ENCODE measurements at places on chromosomes 11 and 22. TPM values are rescaled to one million over a fixed set of nuclear protein-coding genes. Genes with fewer than 3 reads are reported as not detected.

DNA sequence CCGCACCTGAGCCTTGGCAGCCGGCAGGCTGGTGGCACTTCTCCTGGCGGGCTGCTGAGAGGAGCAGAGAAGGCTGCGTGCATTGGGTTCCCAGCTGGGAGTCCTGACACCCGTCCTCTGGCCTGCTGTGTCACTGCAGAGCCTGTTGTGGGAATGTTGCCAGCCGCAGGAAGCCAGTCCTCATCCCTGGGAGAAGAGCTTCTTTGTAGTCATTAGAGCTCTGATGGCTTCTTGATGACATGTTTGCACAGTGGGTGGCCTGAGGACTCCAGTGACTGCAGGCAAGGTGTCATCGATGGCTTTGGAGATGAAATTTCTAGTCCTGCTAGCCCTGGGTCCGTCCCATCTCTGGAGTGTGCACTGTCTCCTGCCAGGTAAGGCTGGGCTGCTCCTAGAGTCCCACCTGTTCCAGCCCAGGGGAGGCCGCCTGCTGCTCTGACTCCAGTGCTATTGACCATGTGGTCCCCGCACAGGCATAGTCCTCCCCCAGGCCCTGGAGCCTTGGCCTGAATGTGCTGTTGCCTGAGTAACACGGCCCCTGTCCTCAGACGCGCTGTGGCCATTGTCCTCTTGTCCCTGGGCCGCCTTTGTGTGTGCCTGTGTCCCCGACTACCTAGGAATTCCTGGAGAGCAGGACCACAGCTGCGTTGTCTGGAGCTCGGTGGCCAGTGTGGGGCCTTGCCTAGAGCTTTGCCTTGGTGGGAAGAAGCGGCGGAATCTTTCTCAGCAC is 129.2 kb downstream of the CACNA1I start:
- no peak for DNase-seq

DNA sequence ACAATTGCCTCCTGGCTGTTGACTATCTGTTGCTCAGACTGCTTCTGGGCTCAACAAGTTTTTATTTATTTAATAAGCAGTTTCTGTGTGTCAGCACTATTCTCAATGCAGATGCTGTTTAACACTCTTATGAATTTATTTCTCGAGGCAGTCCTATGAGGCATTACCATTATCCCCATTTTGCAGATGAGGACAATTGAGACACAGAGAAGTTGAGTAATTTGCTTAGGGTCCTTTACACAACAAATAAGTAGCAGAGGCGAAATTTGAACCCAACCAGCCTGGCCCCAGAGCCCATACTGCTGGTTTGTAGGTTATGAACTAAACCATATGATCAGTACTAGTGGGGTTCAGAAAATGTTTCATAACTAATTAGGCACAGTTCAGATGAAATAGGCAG is 58.7 kb downstream of the APIP start:
- DNase-seq, result no peak

- no peak for DNase-seq
Measured at GRCh38 chr11:99822846-99823565, 802.3 kb downstream of the CNTN5 start.

GRCh38 chr11:37040921-37041320 is 442.9 kb upstream of the RAG2 start:
- no peak for DNase-seq

DNA sequence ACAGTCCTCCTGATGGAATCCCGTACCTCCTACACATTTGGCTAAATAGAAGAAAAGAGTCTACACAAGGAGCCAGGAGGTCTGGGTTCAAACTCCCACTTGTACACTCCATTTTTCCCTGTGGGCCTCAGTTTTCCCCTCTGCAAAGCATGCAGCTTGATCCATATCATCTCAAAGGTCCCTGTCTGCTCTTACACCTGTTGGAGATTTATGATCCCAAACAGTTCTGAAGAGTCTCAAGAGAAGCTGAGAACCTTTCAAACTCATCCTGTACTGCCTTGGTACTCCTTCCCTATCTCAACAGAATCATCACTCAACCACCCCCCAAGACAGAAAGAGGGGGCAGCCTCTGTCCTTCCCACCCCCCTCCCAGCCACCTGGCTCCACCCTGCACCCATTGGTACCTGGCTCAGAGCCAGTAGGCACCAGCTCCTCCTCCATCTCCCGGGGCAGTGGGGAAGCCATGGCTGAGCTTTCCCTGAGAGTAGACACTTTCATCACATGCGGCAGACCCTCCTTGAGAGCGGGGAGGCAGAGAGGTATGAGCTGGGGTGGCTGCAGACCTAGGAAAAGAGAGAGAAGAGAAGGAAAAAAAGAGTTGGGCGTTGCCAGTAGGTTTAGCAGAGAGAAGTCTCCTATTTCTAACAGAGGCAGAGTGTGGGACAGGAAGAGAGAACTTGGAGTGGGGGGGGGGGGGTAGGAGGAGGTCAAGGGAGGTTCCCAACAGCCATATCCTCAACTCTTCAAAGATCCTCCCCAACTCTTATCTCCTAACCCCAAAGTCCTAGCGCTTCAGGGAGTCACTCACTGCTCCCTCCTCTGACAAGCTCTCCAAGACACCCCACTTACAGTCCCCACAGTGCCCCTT is 3.1 kb downstream of the TNKS1BP1 start:
- no peak for DNase-seq

- no peak for DNase-seq
Measured at GRCh38 chr11:69799582-69799981, 19.6 kb downstream of the FGF3 start.

GRCh38 chr11:65433657-65434056 is 11.1 kb downstream of the NEAT1 start:
- DNase-seq, result no peak

- DNase-seq, result no peak
Measured at GRCh38 chr11:12585861-12586260, 88.4 kb upstream of the TEAD1 start.

DNA sequence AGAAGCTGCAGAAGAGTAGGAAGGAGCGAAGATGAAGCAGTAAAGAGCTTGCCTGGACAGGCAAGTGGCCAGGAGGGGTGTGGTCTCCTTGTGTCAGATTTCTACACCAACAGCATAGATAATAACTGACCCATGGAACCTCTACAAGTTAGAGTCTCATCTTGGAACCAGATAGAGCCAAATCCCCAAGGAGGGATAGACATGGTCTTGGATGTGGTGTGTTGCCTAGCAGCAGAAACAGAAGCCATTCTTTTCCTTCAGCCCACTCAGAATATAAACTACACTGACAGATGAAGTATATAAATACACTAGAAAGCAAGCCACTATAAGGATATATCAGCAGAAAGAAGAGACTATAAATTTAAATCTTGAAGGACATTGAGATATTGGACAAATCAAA is 4.3 kb upstream of the CARD16 start:
- no peak for DNase-seq

- DNase-seq, result no peak
Measured at GRCh38 chr11:68778205-68778604, 26.9 kb upstream of the TESMIN start.

DNA sequence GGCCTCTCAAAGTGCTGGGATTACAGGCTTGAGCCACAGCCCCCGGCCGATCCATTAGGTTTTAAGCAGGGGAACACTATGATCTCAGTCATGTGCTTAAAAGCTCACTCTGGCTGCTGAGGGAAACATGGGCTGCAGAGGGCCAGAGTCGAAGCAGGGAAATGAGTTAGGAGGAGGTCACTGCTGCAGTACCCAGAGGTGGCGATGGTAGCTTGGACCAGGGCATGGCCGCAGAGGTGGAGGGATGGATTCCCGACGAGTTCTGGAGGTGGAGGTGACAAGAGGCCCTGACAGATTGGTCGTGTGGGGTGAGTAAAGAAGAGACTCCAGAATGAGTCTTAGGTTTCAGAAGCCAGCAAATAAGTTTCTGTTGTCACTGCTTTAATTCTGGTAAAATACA is 54.4 kb upstream of the INCENP start:
- DNase-seq, result no peak

DNA sequence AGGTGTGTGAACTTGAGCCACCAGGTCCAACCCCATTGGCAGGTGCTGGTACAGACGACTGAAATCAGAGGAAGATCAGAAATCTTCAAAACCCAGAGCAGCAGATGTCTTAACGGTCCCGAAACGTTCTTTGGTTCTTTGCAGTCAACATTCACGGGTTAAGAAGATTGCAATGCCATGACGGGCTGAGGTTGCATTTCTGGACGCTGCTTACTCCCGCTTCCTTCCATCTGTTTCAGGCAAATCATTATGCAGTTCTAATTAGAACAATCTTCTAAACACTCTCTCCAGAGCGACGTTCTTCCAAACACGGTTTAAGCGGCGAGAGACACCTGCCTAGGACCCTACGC is 492 bp upstream of the LUZP2 start:
- DNase-seq, result no peak

DNA sequence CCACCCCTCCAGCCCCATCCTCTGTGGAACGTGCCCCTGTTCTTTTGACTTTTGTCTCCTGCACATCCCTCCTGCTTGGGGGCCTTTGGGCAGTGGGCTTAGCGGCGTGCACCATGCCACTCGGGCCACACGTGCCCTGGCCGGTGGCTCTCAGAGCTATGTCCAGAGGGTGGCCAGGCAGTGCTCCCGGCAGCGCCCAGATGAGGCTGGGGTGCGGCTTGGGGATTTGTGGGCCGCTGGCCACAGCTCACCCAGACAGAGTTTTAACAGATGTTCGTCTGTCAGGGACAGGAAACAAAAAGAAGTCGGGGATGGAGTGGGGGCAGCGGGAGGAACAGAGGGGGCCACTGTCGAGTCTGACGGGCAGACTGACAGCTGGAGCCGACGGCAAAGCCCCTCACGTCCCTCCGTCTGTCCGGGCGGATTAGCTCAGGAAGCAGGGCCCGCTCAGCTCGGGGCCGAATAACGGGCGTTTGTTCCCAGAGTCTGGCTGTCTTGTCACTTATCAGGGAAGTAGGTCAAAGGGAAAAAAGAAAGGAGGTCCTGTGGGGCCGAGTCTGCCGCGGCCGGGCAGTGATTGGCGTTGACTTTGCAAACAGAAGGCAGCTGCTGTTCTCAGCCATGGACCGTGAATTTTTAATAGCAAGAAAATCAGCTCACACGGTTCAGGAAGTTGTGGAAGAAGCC is 61.6 kb downstream of the LRP5 start:
- peak; percentile 55 for DNase-seq

GRCh38 chr22:43796567-43796966 is 15.5 kb downstream of the EFCAB6 start:
- no peak for DNase-seq

GRCh38 chr22:46734830-46735453 is 3.1 kb downstream of the CERK start:
- no peak for DNase-seq

DNA sequence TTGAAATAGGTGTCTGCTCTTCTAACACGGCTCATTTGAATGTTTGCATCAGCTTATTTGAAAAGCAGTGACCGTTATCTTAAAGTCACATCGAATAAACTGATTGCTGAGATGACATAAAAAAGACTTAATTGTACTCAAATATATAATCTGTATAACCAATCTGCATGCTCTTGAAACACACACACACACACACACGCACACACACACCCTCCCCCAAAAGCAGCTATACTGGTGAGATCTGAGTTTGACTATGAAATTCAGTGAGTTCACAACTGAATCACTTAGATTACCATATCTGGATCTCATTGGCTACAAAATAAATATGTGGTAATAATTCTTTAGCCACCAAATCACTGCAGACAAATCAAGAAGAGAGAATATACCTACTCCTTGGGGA is 3.8 kb upstream of the IFTAP start:
- no peak for DNase-seq

GRCh38 chr22:28989035-28989464 is 72.6 kb downstream of the C22orf31 start:
- DNase-seq, result no peak

DNA sequence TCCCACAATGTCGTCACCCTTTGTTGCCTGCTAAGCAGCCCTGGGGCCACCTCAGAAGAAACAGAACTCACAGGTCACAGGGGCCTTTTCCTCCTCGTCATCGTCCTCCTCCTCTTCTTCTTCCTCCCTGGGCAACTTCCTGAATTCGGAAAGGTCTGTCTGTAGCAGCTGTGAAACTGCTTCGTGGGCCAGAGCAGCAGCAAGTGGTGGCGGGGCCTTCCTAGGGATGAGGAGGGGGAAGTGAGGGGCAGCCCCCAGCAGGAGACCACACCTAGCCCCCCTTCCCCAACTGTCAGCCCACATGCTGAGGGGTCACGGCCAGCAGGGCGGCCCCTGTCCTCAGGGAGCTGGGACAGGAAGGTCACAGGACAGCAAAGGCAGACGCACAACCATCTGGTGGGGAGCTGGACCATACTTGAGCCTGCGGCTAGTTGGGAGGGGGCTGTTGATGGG is 13.2 kb downstream of the PPM1F start:
- no peak for DNase-seq

- no peak for DNase-seq
Measured at GRCh38 chr11:34192481-34193401, 87.3 kb downstream of the NAT10 start.

- no peak for DNase-seq
Measured at GRCh38 chr11:66570850-66571180, 2.4 kb upstream of the CTSF start.

DNA sequence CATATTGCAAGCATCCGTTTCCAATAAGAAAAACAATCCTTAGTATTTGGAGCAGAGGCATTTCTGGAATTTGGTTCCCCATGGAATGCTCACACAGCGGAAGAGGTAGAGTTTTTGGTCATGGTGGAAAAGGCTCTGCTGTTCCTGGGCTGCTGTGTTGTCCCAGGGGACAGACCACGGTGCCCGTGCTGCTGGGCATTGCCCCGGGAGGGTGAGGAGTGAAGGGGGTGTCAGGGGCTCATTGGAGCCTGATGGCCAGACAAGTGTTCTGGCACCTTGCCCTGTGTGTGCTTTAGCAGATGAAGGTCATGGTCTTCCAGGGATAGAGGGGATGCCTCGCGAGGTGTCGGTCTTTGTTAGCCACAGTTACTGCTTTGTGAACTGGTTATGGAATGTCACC is 61.2 kb downstream of the MPPED1 start:
- DNase-seq, result no peak

DNA sequence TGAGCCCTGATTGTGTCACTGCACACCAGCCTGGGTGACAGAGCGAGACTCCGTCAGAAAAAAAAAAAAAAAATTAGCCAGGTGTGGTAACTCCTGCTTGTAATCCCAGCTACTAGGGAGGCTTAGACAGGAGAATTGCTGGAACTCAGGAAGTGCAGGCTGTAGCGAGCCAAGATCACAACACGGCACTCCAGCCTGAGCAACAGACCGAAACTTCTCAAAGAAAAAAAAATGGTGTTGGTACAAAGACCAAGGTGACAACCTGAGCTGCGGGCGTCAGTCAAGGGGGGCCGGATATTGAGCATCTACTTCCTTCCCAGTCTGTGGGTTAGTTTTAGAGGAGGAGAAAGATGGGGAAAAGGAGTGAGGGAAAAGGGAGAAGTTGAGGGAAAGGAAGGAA is 48.5 kb upstream of the HSPA8 start:
- DNase-seq, result no peak

The UBQLN3 gene
- polyA plus RNA-seq, result not detected

The AASDHPPT gene
- 61.5 TPM for polyA plus RNA-seq

The CYP2D6 gene
- polyA plus RNA-seq, result 4.0 TPM

The UNC93B1 gene
- polyA plus RNA-seq, result 12.3 TPM

The MTMR3 gene
- 44.7 TPM for polyA plus RNA-seq

The CHCHD10 gene
- polyA plus RNA-seq, result 38.4 TPM

The ACTN3 gene
- 0.24 TPM for polyA plus RNA-seq

The MB gene
- polyA plus RNA-seq, result 0.52 TPM

The OR5AP2 gene
- polyA plus RNA-seq, result not detected

The ADAMTS15 gene
- 36.0 TPM for polyA plus RNA-seq

The CSRP3 gene
- 1.1 TPM for polyA plus RNA-seq

The CELSR1 gene
- polyA plus RNA-seq, result 40.5 TPM

The KRTAP5-10 gene
- 0.21 TPM for polyA plus RNA-seq

The KRTAP5-2 gene
- polyA plus RNA-seq, result not detected
